ENCODE measurements at places on chromosomes 4 and X. TPM values are rescaled to one million over a fixed set of nuclear protein-coding genes. Genes with fewer than 3 reads are reported as not detected.

- DNase-seq = no peak
Measured at GRCh38 chr4:61379406-61379805, 179.3 kb downstream of the ADGRL3 start.

- DNase-seq = no peak
Measured at GRCh38 chrX:115911967-115912366, 258.6 kb upstream of the AGTR2 start.

DNA sequence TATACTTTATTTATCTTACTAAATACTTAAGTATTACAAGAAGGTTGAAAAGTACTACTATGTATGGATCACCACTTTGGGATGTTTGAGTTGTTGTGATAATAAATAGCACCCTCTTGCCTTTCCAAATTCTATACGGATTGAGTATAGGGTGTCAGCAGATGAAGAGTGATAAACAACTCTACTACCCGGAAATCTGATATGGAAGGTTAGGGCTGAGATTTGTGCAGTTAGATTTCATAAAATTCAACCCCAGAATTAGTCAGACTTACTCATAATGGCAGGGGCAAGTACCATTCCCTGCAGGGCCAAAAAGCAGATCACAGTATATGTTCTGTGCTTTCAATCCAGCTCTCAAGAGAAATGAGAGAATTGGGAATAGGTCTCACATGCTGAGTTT is 1008.9 kb upstream of the PCDH7 start:
- no peak for DNase-seq

- DNase-seq = no peak
Measured at GRCh38 chrX:115023811-115024210, 6.4 kb upstream of the IL13RA2 start.

GRCh38 chr4:1748465-1748995 is 27.2 kb downstream of the TACC3 start:
- DNase-seq = no peak

DNA sequence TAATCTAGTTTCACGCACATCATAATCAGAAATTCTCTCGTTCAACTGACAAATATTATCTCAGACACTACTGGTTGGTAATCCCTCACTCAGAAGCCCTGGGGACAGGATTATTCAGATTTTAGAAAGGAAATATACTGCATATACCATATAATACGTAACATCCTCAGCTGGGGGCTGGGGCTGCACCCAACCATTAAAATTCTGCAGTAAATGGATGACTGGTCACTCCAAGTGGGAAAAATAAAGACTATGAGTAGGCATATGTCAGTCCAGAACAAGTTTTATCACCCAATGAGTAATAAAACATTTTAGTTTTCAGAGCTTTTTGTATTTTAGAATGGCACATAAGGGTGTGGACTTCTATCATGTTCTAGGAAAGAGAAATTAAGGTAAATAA is 121.7 kb upstream of the MAP3K15 start:
- no peak for DNase-seq

The NSUN7 gene
- polyA plus RNA-seq = 19.8 TPM

The MAGEC2 gene
- not detected for polyA plus RNA-seq

The F8A1 gene
- polyA plus RNA-seq = 23.9 TPM

The GAGE13 gene
- polyA plus RNA-seq = not detected

The F8A3 gene
- 15.5 TPM for polyA plus RNA-seq
